ENCODE measurements at places on chromosomes 7 and 10. TPM values are rescaled to one million over a fixed set of nuclear protein-coding genes. Genes with fewer than 3 reads are reported as not detected.

NANOS1 gene
- 0.69 TPM for total RNA-seq

ACHE gene
- 0.24 TPM for total RNA-seq

SUN3 gene
- not detected for total RNA-seq

ENTPD1 gene
- 108 TPM for total RNA-seq

SAMD9 gene
- total RNA-seq: 39.2 TPM

INA gene
- total RNA-seq: not detected

EPHA1 gene
- total RNA-seq: 0.12 TPM

GJC3 gene
- not detected for total RNA-seq
